ENCODE measurements at places on chromosomes 6 and 20.

GRCh38 chr6:26105842-26106241 is 18.6 kb downstream of the HFE start:
- DNase-seq = no peak

- no peak for DNase-seq
These were observed 113.9 kb upstream of the ZNF217 start for GRCh38 chr20:53707371-53708055.

DNA sequence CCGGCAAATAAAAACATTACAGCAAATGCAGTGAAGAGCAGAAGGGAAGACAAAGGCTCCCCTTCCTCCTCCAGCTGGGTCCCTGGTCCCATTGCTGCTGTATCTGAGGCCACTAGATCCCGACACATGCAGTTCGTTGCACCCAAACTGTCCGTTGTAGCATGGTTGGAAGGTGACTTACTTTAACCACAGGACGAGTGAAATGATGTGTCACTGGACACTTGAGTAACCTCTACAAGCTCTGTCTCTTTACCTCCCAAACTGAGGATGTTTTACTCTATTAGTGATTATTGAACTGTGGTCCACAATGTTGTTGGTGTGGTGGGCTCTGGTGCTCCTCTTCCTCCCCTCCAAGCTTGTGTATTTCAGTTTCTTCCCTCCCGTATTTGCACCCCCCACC is 46.2 kb upstream of the ARMH2 start:
- DNase-seq = no peak

DNA sequence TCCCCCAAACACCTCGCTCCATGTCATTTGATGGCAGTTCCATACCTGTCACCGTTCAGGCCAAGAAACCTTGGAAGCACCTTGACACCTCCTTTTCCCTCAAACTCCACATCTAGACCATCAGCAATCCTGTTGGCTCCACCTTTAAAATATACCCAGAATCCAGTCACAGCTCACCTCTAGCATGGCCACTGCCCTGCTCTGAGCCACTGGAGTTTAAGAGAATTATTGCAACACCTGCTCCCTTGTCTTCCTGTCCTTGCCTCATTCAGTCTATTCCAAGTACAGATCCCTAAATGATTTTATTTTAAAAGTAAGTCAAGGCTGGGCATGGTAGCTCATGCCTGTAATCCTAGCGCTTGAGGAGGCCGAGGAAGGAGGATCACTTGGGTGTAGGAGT is 11.6 kb upstream of the TRIB3 start:
- DNase-seq = no peak

GRCh38 chr6:136604328-136604825 is 54.2 kb upstream of the MAP7 start:
- DNase-seq = no peak

- DNase-seq = peak; percentile 52
These were observed 32.0 kb downstream of the ARHGAP40 start for GRCh38 chr20:38633577-38634093.

DNA sequence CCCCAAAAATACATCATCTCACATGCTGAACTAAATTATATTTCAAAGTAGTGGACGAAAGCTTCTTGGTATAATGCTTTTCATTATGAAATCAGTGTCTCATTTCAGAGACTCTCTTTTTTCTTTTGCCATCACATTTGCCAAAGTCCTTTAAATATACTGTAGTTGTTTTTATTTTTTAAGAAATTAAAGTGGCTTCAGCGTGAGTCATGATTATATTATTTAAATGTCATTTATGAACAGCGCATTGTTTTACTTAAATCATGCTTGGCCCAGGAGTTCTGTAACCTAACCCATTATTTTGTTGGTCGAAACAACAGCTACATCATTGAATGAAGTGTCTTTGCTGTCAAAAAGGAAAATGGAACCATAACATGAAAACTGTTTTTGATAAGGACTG is 100.9 kb downstream of the CD109 start:
- DNase-seq = no peak

GRCh38 chr6:45480752-45481415 is 103.2 kb upstream of the SUPT3H start:
- DNase-seq = no peak

GRCh38 chr6:83847179-83847578 is 6.0 kb upstream of the RIPPLY2 start:
- no peak for DNase-seq

DNA sequence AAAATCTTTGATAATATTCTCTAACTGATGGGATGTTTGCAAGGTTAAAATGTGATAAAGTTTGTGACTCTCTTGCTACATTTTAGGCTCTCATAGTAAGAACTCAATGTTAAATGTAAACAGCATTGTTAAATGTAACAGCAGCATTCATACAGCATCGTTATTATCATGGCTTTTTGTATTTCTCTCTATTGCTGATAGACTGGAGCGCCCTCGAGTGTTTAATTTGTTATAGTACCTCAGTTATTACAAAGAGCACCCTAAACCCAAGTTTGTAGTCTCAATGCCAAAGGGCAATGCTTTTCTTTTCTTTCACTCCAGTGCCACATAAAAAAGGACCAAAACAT is 14.9 kb upstream of the TTPAL start:
- no peak for DNase-seq

GRCh38 chr20:16926626-16927430 is 178.7 kb downstream of the OTOR start:
- peak; percentile 69 for DNase-seq

DNA sequence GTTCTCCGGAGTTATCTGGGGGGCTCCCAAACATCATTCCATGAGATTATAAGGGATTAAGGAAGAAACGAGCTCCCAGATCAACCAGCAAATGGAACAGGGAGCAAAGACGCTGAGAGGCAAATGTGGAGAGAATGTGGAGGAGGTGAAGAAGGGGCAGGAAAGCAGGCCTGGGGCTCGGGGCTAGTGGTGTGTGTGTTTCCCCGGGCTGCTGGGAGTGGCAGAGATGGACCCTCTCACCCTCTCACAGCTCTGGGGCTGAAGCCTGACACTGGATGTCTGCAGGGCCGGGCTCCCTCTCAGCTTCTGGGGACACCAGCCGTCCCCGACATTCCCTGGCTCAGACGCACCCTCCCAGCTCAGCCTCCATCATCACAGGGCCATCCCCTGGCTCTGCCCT is 212.6 kb downstream of the THBS2 start:
- no peak for DNase-seq

GRCh38 chr20:50304923-50305635 is 114.4 kb downstream of the CEBPB start:
- no peak for DNase-seq

- no peak for DNase-seq
These were observed 600.8 kb downstream of the MEI4 start for GRCh38 chr6:78253618-78254017.

DNA sequence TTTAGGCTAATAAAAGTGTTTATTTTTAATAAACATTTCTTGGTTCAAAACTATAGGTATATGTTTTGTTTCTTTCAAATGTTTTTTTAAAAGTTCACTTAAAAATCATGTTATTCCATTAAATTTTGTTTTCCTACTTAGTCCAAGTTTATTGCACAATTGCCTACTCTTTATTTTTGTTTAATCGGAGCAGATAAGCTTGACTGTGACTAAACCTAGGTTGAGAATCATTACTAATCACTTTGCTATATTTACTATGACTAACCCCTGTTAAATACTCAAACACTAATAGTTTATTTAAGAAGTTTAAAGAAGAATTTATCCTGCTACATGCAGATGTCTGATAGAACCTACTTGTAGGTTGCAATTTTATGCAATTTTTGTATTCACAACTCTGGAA is 18.8 kb downstream of the MAP3K4 start:
- no peak for DNase-seq

DNA sequence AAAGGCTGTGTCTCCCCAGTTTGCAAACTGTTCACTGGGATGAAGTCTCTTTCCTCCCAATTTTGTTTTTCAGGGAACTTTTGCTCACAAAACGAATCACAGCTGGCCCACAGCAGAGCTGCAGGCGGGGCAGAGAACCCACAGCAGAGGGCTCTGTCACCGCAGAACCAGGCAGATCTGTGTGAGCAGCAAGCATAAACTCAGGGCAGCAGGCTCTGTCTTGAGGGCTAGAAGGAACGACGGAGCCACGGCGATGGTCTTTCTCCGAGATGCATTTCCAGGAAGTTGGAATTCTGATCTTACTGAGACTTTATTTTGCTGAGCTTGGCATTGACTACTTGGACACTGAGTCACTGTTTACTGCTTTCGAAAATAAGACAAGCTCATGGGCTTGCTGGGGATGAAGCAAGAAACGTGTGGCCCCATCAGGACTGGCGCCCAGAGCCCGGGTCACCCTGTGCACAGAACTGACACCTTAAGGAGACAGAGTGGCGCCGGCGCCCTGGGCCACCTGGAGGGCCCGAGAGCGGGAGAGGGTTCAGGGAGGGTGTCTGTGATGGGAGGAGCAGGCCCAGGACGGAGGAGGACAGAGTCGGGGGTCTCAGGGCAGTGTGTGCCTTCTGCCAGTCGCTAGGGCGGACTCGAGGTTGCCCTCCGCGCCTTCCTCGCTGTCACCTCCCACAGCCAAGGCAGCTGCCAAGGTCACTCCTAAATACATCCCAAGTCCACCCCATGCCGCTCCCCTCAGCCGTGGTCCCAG is 106.3 kb upstream of the NXT1 start:
- no peak for DNase-seq

DNA sequence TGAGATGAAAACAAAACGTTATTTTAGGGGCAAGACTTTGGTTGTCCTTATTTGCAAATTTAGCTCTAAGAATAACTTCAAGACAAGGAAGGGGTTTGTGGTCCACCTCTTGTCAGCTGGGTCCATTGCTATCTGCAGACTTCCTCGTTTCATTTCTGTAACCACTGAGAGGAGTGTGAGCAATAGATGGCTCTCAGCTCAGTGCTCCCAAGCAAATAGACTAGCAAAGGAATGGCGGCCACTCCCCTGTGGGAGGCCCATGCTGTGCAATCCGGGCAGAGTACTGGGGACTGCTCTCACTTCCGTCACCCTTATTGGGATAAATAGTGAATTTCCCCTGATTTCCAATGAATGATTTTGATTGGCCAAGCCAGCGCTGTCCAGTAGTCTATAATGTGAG is 176.6 kb downstream of the ZDHHC14 start:
- no peak for DNase-seq

- DNase-seq = no peak
These were observed 42.8 kb upstream of the SLC23A2 start for GRCh38 chr20:5044075-5044620.

DNA sequence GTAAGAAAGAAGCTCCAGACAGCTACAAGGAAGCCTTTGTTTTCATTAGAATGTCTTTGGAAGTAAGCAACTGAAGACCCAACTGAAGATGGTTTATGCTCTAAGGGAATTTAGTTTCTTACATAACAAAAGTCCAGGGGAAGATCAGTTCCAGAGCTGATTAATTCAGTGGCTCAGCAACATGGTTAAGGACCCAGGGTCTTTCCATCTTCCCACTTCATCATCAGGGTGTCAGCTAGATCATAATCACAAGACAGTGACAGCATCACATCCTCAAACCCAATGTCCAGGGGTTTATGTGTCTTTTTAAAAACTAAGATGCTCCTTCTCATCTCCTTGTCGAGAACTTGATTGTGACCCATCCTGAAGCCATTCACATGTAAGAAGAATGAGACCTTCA is 119.7 kb upstream of the PRDM1 start:
- no peak for DNase-seq

DNA sequence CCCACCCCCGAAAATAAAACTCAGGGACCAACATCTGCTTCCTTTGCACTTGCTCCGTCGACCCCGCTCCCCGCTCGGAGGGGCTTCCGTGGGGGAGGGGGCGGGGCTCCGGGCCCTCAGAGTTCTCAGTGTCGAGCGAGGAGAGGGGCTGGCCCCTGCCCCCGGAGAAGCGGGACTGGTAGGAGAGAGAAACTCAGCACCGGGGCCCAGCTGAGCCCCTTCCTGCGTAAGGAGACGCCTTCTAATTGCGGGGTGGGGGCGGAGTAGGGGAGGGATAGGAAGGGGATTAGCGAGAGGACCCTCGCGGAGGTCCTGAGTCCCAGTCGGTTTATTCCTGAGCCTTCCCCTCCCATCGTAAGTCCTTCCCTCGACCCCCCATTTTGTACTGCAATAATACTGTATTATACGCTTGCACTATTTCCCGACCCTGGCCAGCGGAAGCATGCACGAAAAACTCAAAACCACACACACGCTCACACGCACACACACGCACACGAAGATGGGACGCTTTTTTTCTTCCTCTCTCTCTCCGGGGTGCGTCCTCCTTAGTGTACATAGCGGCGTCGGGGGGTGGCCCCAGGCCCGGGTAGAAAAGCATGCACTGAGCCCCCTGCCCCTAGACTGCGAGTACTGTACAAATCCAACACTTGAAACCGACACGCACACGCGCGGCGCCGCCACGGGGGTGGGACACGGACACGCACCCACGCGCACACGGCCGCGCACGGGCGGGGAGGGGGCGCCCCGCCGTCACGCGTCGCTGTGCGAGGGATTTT is 22.1 kb upstream of the SLC22A7 start:
- no peak for DNase-seq

GRCh38 chr6:169701311-169701953 is 397 bp downstream of the WDR27 start:
- DNase-seq = peak; percentile 33

- no peak for DNase-seq
These were observed 146.8 kb upstream of the UST start for GRCh38 chr6:148599967-148600426.

DNA sequence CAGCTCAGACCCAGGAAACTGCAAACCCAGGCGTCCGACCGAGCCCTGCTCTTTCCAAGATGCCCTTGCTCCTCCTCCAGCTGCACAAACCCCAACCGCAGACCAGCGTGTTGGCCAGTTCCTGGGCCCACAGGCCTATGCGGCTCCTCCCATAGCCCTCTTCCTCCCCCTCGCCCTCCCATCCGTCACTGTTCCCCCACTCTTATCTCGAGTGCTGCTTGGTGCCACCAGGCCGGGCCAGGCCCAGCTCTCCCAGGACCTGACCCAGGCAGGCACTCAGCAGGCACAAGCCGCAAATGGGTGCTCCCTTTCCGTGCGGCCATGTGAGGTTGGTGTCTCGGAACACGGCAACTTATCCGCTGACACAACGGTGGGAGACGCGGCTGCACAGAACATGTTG is 28.6 kb downstream of the ADRM1 start:
- no peak for DNase-seq

- no peak for DNase-seq
These were observed 10.5 kb upstream of the KIAA1755 start for GRCh38 chr20:38270869-38271605.

GRCh38 chr20:25467441-25467840 is 60.0 kb downstream of the GINS1 start:
- no peak for DNase-seq

GRCh38 chr6:117264692-117265409 is 507 bp upstream of the VGLL2 start:
- DNase-seq = no peak

- peak; percentile 79 for DNase-seq
These were observed 933 bp upstream of the ADGRB3 start for GRCh38 chr6:68633972-68634725.

DNA sequence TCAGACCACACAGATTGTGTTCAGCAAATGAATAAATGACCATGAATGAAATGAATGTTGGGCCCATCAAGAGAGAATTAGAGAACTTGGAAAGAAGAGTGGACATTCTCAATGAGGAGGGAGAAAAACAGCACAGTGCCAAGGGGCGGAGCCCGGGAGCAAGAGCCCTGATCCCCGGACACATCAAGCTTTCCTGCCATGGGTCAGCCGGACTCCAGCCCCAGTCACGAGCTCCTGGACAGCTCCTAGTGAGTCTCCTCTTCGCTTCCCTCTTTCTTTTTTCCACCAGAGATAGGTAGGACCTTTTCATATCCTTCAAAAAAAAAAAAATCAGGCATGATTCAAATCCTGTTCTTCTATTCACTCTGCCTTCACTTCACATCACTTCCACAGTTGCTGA is 274.2 kb downstream of the NRN1 start:
- DNase-seq = no peak

- DNase-seq = no peak
These were observed 33.2 kb downstream of the PSMG4 start for GRCh38 chr6:3291987-3292386.

GRCh38 chr6:42268016-42268834 is 50.6 kb upstream of the MRPS10 start:
- DNase-seq = no peak
